Activated T-cell treated with anti-CD3 and anti-CD28 coated beads for 4 hours (primary cell): ENCODE measurements at places on chromosomes 6 and 20.

GRCh38 chr20:63072231-63072791, 65.5 kb upstream of the BHLHE23 start:
- DNase-seq: no peak

DNA sequence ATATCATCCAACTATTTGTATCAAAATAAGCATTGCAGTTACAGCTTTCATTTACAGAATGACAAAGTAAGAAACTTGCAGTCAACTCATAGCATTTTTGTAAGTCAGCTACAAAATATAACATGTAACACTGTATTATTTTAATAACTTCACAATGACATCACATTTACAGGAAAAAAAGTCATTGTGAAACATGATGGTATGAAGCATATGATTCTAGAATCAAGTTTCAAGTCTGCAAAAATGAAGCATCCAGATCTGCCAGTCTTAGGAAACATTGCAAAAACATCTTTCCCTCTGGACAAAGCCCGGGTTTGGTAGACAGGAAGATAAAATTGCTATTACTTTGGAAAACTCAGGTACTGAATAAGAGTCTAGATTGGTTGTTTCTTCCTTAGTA, 263.9 kb upstream of the NT5E start:
- DNase-seq: no peak

GRCh38 chr6:63708631-63709030, 73.0 kb downstream of the PHF3 start:
- DNase-seq: no peak

GRCh38 chr20:47540443-47541354, 39.0 kb downstream of the NCOA3 start:
- DNase-seq: no peak

DNA sequence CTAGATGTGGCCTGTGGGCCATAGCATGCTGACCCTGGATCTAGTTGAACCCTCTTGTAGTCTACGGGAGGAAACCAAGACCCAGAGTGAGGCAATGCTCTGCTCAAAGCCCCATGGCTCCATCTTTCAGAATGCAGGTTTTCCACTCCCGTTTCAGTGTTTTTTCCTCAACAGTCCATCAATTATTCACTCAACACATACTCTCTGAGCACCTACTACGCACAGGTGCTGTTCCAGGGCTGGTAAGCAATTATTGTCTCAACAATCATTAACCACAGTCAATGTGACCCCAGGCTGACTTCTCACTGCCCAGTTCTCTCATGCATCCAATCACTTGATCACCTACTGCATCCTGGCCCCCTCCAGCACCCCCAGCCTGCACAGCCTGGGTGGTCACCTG, 20.0 kb downstream of the MOCS1 start:
- no peak for DNase-seq

- DNase-seq: no peak
These were observed 83.7 kb downstream of the STXBP5 start for GRCh38 chr6:147287869-147288271.

DNA sequence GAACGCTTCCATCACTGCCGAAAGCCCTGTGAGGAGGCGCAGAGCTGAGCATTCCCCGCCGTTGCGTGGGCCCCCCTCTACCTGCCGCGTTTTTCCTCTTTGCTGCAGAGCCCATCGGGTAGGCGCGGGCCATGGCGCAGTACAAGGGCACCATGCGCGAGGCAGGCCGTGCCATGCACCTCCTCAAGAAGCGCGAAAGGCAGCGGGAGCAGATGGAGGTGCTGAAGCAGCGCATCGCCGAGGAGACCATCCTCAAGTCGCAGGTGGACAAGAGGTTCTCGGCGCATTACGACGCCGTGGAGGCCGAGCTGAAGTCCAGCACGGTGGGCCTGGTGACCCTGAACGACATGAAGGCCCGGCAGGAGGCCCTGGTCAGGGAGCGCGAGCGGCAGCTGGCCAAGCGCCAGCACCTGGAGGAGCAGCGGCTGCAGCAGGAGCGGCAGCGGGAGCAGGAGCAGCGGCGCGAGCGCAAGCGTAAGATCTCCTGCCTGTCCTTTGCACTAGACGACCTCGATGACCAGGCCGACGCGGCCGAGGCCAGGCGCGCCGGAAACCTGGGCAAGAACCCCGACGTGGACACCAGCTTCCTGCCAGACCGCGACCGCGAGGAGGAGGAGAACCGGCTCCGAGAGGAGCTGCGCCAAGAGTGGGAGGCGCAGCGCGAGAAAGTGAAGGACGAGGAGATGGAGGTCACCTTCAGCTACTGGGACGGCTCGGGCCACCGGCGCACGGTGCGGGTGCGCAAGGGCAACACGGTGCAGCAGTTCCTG, 693 bp downstream of the FAM50B start:
- DNase-seq: no peak
